ENCODE measurements at places on chromosomes 12 and 14.

DNA sequence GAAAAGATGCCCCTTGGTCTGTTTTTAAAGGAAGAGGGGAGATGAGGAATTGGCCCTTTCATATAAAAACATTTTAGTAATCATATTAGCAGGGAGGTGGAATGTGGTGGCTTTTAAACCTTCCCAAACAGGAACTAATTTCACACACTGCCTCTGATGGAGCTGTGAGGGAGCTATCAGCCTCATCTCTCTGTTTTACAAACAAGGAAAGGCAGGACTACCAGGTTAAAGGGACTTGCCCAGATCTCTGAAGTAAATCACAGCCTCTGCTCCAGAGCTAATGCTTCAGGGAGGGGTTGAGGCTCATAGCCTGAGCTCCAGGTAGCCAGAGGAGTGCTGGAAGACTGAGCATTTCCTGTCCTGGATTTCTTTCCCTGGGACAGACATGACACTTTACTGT is 1.1 kb upstream of the BMP4 start:
- no peak for DNase-seq

DNA sequence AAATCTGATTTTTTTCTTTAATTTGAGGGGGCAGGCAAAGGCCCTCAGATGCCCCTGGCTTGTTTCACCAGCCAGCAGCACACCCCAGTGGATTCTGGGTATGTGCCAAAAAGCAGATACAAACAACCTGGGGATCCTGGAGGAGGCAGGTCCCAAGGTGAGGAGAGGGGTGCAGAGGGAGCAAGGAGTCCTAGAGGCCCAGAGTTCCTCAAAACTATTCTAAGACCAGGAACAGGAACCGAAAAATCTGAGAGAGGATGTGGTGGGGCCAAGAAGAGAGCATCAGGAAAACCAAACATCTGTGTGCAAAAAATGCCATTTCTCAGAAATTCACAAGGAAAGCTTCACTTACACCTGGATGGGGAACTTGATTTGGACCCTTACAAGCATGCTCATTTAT is 8.2 kb downstream of the KCNA5 start:
- DNase-seq: peak; percentile 12

DNA sequence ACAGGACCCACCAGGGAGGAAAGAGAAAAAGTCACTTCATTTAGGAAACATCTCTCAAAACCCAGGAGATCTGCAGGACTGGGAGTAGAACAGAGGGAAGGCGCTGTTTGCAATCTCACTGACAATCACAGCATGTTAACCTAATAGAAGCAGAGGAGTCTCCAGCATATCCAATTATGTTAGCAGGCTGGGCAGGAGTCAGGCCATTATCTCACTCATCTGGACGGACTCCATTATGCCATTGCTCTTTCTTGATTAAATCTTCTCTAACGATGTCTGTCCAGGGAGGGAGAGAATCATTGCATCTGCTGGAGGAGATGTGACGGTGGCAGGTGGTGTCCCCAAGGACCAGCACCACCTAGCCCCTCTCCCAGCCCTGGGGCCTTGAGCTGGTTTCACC is 203.8 kb upstream of the SFSWAP start:
- no peak for DNase-seq

- no peak for DNase-seq
Measured at GRCh38 chr12:120109570-120110267, 6.8 kb downstream of the RAB35 start.

DNA sequence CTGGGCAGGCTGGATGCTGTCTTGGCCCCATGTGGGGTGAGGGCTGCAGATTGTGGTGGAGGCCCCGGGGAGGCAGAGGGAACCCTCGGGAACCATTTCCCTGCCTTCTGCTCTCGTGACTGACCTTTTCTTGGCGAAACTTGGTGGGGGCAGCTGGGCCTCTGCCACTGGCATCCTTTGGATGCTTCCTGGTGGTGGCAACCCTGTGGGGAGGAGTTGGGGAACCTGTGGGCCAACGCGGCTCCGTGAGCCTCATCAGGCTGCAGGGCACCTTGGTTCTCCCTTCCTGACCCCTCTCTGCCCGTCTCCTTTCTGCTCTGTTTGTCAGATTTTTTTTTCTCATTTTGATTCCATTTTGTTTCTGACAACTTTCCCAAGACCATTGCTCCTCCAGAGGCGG is 14.4 kb downstream of the TMEM121 start:
- no peak for DNase-seq

GRCh38 chr14:70188659-70189455 is at the start of gene SLC8A3:
Gene SLC8A3 (minus strand): TSS chr14:70188951. CDS start chr14:70168422, 20,529 bp downstream.
- no peak for DNase-seq

GRCh38 chr12:27644158-27644845 is 51.9 kb upstream of the REP15 start:
- DNase-seq: no peak

- DNase-seq: no peak
Measured at GRCh38 chr14:58398495-58398894, 2.8 kb downstream of the TOMM20L start.

GRCh38 chr12:11697670-11698387 is 48.4 kb downstream of the ETV6 start:
- no peak for DNase-seq

- no peak for DNase-seq
Measured at GRCh38 chr12:121061831-121062230, 22.8 kb upstream of the OASL start.

DNA sequence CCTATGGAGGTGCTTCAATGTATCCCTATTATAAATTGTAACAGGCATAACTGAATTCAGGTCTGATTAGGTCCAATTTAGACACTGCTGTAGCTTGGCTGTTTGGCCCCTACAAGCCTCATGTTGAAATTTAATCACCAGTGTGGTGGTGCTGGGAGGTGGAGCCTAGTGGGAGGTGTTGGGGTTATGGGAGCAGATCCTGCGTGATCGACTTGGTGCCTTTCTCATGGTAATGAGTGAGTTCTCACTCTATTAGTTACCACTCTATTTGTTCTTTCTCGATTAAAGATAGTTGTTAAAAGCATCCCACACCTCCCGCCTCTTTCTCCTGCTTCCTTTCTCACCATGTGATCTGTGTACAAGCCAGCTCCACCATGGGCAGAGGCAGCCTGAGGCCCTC is 122.1 kb downstream of the FOXA1 start:
- DNase-seq: no peak

DNA sequence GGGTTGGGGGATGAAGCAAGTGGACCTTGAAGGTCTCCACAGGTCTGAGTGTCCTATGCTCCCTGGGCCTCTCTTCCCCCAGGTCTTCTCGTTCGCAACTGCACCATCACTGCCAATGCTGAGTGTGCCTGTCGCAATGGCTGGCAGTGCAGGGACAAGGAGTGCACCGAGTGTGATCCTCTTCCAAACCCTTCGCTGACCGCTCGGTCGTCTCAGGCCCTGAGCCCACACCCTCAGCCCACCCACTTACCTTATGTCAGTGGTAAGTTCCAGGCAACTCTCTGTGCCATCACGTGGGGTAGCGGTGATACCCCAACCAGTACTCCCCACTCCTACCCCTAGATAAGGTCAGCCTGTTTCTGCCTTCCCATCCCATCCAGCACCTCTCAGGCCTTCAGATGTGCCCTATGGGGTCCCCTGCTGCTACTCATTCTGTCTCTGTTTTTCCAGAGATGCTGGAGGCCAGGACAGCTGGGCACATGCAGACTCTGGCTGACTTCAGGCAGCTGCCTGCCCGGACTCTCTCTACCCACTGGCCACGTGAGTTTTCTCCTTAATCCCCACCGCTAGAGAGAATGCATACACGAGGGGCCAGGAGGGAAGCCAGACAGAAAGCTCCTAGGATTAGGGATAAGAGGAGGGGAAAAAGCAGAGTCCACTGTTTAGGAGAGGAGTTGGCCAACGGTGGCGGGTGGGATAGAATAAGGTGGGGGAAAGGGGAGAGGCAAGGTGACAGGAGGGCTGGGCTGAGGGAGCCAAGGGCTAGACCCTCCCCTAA is 1.6 kb upstream of the TAPBPL start:
- DNase-seq: peak; percentile 16

DNA sequence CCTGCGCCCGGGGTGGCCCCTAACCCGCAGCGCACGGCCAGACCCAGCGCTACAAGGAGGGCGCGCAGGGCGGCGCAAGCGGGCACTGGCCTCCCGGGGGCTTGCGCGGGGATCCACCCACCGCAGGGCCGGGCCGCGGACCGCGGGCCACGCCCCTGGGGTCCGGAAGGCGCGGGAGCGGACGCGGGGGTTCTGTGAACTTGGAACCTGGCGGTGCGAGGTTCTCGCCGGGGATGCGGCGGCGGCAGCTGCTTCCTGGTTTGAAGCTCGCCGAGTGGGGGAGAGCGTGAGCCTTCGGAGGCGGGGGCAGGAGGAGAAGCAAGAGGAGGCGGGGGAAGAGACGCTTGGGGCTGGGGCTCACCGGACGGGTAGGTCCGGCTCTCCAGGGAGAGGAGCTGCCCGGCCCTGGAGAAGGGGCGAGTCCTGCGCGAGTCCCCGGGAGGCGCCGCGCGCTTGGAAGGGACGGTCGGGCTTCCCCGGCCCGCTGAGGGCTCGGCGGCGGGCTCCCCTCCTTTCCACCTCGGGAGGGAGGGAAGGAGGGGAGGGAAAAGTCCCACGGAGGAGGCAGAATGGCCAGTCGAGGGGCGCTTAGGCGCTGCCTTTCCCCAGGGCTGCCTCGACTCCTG is at the start of gene PRKCH:
Gene PRKCH (plus strand): TSS at position 195 of the 626 bp plus-strand sequence. CDS start 523 bp downstream, outside the sequence.
- no peak for DNase-seq

GRCh38 chr12:3320881-3321509 is 170.0 kb upstream of the PRMT8 start:
- DNase-seq: no peak

DNA sequence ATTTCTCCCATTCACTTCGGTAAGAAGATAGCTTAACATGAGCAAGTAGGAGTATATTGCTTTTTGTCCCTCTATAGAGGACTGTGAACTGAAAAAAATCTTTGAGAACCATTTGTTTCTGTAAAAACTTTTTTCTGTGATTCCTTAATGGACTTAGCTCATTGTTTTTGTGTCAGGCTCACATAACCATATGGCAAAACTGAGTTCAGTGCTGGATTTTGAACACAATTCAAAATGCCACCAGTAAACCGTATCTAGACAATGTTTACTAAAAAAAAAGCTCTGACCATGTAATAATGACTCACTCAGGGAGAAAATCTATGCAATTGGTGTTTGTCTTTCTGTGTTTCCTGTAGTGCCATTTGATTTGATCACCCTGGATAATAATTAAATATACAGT is 5.2 kb downstream of the TRHDE start:
- DNase-seq: no peak

GRCh38 chr14:102278631-102278935 is 26.4 kb downstream of the MOK start:
- no peak for DNase-seq

DNA sequence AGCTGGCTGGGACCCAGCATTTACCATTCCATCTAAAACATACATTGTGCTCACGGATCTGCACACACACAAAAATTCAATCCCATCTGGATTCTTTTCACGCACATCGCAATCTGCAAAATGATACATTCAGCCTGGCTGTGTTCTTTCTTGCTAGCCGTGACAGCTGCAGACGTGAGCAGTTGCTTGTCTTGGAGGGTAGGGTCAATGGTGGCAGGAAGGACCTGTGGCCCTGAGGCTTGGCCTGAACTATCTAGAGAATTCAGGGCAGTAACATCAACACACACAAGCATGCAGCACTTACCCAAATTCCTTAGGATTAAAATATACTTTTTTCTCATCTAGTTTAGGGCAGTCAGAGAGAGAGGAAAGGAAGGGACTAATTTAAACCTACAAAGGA is 72.0 kb downstream of the DICER1 start:
- no peak for DNase-seq

DNA sequence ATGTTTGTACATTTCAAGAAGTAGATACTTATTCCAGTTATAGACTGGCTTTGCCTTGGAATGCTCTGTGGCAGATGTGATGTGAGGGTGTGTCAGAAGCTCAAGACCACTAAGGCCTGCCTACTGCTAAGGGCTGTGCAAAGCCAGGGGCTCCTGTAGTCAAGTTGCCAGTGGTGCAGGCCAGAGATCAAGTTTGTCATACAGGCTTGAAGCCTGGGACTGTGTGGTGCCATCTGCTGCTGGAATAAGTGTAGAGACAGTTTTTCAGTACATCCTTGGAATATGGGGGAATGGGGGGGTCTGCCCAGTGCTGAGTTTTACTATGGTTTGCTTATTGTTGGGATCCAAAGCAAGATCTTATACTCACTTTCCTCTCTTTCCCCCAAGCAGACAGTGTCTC is 649.9 kb upstream of the FOXG1 start:
- DNase-seq: no peak

DNA sequence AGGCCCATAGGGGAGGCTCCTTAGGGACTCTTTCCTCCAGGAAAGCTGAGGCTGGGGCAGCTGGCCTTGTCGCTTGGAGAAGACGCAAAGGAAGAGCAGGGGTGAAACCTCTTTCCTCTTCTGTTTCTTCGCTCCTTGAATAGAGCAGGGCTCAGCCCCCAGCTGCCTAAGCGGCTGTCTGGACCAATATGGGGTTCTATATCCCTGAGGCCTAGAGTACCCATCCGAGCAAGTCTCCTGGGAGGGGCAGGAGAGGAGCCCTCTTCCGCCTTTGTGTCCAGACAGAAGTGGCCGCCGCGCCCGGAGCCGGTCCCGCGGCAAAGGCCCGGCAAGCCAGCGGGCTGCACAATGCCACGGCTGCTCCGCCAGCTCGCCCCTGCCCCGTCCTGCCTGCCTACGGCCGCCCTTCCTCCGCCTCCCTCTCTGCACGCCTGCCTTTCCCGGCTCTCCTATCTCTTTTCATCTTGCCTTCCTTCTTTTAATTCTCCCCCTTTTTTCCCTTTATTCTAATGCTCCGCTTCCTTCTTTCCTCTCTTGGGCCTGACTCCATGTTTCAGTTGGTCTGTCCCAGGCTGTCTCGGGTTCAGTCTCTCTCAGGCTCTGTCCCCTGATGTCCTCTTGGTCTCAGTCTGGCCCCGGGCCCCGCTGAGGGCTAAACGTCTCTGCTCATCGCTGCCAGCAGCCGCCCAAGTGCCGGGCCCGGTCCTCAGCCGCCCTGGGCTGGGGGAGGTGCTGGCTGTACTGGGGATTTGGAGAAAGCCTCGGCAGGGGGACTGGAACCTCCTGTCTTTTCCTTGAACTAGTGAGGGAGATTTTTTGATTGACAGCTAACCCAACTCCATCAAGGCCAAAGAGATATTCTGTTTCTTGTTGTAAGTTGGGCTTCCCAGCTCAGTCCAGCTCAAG is 2.5 kb upstream of the HOXC9 start:
- no peak for DNase-seq

GRCh38 chr14:41609704-41610183 is 3.1 kb downstream of the LRFN5 start:
- no peak for DNase-seq

- no peak for DNase-seq
Measured at GRCh38 chr12:30756074-30756473, 1.3 kb upstream of the CAPRIN2 start.

DNA sequence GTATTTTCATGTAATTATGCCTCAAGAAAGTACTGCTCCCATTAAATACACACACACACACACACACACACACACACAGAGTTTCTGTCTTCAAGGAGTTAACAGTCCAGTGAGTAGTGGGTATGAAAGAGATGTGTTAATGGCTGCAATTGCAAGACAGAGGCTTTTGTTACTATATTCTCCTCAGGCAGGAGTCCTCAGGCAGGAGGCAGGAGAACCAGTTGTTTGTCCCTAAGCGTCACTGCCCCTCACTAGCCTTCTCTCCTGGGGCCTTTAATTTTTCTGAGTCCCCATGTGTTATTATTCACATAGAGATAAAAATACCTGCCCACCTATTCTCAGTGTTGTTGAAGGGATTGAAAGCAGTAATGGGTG is 31.2 kb downstream of the DAD1 start:
- DNase-seq: peak; percentile 43
